ENCODE measurements at places on chromosomes 2 and 18.

DNA sequence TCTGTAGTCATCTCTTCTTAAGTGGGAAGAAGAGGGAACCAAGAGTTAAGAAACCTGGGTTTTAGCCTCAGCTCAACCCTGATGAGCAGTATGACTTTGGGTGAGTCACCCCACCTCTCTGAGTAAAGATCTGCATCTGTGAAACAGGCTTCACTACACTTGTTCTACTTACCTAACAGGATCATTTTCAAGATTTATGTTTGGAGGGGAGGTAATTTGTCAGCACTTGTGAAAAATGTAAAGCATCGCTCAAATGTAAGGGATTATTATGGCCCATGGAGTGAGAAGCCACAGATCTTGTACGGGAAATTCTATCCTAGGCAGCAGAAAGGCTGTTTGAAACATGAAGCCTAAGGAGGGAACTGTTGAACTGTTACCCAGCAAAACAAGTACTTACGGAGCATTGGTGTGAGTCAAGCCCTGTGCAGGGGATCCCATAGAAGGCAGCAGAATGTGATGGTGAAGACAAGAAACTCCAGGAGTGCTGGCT lies 160.6 kb downstream of the PRKCE start:
- peak; percentile 36 for DNase-seq

GRCh38 chr2:200193791-200194190 lies 112.7 kb upstream of the SPATS2L start:
- no peak for DNase-seq

DNA sequence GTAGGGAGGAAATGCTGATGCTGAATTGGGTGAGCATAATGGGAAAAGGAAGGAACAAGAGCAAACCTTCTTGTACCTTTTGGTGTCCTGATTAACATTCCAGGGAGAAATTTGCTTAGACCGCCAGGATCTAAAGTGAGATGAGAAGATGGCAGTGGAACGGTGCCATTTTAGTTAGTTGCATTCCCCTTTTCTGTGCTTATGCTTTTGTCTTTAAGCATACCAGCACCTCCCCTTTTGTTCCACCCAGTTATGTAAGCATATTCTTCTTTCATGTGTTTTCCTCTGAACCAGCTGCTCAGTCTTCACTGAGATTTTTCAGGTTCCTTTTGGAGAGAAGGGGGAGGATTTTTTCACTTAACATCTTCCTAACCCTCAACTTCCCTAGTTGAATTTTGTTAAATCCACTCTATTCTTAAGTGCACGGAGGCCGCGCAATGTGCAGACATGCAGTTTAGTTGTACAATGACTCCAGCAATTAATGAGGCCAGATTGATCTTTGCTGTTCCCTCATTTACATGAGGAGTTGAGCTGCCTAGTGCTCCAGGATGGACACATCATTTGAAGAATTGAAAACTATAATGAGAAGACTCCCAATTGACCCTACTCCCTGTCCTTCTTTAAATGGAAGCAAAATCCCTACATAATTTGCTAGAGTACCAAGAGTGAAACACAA lies 73.9 kb downstream of the MAP4K4 start:
- no peak for DNase-seq

DNA sequence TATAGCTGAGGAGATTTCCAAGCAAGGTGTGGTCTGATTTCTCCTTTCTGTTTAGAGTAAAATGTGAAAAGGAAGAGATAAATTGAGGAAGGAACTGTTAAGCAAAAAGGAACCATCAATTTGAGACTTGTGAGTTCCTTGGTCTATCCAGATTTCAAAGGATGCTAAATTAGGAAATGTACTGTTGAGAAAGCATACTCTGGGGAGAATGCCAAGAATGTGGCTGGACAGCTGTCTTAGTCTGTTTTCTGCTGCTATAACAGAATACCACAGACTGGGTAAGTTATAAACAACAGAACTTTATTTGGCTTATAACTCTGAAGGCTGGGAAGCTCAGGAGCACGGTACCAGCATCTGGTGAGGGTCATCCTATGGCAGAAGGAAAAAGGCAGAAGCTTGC lies 1097.2 kb downstream of the TDRD15 start:
- no peak for DNase-seq

GRCh38 chr2:381181-381580 lies 93.3 kb upstream of the ALKAL2 start:
- DNase-seq = no peak

DNA sequence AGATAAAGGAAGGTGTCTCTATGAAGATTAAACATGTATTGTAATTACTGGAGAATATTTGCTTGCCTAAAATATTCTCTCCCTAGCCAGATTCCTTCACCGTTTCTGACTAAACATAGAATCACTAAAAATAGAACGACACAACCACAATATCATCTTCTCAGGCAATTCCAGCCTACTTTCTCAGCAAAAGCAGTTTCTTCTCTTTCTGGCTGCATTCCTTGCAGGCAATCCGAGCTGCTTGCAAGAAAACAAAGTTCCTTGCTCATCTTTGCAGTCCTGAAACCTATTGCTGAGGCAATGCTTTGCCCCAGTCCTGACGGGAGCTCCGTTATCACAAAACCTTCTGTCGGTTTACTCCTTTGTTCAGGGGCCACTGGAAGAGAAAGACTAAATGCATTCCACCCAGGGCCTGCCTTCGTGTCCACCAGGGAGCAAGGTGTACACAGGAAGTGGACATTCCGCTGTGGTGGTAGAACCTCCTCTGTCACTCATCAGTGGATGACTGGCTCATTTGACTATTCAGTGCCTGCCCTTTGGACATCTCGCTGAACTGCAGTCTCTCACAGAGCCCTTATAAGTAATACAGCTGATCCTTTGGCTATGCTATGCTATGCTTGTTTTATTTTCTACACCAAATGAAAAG lies 239.2 kb upstream of the DOK6 start:
- no peak for DNase-seq

GRCh38 chr18:25467226-25467987 lies 115.4 kb upstream of the ZNF521 start:
- DNase-seq = no peak

- no peak for DNase-seq
Measured at GRCh38 chr18:2223449-2223848, 347.9 kb downstream of the METTL4 start.

- DNase-seq = peak; percentile 74
Measured at GRCh38 chr18:45617284-45617683, 2.0 kb downstream of the SLC14A2 start.

DNA sequence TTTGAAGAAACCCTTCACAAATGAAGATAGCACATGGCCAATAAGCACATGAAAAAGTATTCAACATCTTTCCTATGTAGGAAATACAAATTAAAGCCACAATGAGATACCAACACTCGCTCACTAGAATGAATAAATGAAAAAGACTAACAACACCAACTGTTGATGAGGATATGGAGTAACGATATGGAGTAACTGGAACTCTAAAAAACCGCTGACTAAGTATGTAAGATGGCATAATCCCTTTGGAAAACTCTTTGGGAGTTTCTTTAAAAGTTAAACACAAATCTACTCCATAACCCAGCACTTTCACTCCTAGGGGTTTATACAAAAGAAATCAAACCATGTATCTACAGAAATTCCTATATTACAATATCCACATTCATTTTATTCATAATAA lies 220.5 kb downstream of the AFF3 start:
- no peak for DNase-seq

- DNase-seq = no peak
Measured at GRCh38 chr2:143974262-143974661, 545.7 kb downstream of the ZEB2 start.

DNA sequence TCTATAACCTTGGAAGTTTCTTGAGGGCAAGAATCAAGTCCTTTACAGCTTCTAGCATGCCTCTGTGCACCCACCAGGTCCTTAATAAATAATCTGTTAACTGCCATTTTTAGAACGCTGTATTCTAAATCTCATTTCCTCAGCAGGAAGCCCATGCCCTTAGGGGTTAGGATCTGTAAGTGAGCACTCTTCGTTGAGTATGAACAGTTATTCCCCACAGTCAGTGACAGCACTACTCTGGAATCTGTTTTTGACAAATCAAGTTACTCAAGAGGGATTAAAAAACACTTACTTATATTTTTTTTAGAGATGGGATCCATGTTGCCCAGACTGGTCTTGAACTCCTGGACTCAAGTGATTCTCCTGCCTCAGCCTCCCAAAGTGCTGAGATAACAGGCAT lies 14.6 kb downstream of the PAIP2B start:
- no peak for DNase-seq

- DNase-seq = no peak
Measured at GRCh38 chr2:138103156-138103555, 138.9 kb downstream of the HNMT start.

GRCh38 chr2:70331012-70331411 lies 29.1 kb upstream of the FAM136A start:
- DNase-seq = no peak

- no peak for DNase-seq
Measured at GRCh38 chr2:5842326-5842725, 150.1 kb downstream of the SOX11 start.

GRCh38 chr2:205610437-205610836 lies 71.9 kb upstream of the NRP2 start:
- no peak for DNase-seq

DNA sequence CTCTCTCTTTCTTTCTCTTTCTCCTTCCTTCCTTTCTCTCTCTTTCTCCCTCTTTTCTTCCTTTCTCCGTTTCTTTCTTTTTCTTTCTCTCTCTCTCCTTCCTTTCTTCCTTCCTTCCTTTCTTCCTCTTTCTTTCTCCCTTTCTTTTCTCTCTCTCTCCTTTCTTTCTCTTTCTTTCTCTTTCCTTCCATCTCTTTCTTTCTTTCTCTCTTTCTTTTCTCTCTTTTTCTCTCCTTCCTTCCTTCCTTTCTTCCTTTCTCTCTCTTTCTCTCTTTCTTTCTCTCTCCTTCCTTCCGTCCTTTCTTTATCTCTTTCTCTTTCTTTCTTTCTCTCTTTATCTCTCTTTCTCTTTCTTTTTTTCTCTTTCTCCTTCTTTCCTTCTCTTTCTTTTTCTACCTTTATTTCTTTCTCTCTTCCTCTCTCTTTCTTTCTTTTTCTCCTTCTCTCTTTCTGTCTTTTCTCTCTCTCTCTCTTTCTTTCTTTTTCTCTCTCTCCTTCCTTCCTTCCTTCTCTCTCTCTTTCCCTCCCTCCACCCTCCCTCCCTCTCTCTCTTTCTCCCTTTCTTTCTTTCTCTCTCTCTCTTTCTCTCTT lies 32.3 kb upstream of the ODC1 start:
- DNase-seq = no peak

DNA sequence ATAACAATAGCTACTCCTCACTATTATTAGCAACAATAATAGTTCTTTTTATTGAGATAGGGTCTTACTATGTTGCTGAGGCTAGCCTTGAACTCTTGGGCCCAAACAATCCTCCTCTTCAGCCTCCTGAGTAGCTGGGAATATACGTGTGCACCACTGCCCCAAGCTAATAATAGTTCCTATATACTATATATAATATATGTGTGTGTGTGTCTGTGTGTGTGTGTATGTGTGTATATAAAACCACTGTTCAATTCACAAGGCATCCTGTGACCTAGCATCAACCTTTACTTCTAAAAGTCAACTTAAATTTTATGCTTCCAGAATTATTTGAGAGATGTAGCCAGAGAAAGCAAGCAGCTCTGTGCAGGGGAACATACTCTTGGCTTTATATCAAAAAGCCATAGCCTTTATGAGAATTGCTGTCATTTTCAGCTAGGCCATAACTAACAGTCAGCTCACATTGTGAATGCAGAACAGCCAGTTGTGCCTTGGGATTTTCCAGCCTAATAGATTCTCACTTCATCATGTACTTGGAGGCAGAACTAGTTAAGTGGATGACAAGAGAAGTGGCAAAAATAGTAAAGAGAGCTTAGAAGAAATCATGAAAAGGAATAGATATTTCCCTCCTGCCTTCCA lies 665.5 kb downstream of the NYAP2 start:
- no peak for DNase-seq

DNA sequence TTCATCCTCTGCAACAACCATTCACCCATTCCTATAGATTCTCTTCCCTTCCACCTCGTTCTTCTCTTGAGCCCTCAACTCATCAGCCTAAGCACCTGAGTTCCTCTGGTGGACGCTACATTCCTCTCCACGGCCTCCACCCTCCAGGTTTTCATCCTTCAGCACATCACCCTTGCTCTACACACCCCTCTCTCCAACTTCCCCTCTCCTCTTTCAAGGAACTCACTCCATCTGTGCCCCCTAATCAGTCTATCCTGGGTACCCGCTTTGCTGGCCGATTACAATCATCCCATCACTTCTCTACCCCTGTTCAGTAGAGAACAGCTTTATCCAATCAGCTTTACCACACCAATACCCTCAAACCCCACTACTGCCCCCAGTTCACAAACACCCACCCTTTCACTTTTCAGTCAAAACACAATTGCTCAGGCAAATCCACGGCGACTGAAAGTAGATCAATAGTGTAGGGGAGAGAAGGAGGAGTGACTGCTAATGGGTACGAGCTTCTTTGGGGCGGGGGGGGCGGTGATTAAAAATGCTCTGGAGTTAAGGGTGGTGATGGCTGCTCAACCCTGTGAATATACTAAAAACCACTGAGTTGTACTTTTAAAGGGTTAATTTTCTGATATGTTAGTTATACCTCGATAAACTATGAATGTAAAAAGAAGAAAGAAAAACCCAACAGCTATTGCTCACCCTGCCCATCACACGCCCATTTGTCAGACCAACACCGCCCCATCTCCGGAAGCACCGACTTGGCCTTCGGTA lies 857 bp downstream of the DYM start:
- no peak for DNase-seq

- no peak for DNase-seq
Measured at GRCh38 chr18:51195451-51196117, 1.9 kb downstream of the MEX3C start.

DNA sequence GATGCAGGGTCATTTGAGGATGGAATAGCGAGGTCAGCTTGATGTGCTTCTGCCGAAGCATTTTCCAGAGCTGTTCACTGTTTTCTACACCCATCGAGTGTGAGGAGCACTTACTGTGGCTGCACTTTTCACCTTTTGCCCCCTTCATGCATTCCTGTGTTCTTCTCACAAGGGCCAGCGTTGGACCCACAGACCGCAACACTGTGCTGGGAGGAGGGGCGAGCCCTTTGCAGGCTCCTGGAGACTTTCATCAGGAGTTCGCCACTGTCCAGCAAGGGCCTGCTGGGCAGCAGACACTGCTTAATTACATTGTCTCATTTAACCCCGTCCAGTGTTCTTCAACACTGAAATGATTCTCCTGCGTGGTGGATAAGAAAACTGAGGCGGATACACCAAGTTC lies 29.9 kb downstream of the CYP26B1 start:
- DNase-seq = no peak

GRCh38 chr2:41926614-41927580 lies 120.9 kb upstream of the PKDCC start:
- no peak for DNase-seq

All from epithelial cell of prostate (primary cell).